ENCODE measurements at places on chromosomes 13 and 19. TPM values are rescaled to one million over a fixed set of nuclear protein-coding genes. Genes with fewer than 3 reads are reported as not detected.

DNA sequence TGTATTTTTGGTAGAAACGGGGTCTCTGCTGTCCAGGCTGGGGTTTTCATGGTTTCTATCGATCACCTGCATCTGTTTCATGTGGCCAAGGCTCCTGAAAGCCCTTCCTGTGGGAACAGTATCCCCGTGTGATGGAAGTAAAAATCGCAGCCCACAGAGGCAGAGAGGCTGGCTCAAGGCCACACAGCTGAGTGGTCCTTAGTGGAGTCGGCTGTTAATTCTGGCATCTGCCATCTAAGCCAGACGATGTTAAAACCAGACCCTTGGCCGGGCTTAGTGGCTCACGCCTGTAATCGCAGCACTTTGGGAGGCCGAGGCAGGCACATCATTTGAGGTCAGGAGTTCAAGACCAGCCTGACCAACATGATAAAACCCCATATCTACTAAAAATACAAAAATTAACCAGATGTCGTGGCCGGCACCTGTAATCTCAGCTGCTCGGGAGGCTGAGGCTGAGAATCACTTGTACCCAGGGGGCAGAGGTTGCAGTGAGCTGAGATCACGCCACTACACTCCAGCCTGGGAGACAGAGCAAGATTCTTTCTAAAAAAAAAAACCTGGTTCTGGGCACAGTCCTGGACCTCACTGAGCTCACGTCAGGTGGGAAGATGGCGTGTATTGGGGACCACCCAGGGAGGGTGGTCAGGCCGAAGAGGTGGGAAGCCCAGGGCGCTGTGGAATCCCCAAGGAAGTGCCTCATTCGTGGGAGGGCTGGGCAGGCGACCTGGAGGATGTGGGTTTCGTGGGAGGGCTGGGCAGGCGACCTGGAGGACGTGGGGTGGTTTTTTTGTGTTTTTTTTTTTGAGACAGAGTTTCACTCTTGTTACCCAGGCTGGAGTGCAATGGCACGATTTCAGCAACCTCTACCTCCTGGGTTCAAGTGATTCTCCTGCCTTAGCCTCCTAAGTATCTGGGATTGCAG lies 18.5 kb upstream of the MISP start:
- DNase-seq: no peak

DNA sequence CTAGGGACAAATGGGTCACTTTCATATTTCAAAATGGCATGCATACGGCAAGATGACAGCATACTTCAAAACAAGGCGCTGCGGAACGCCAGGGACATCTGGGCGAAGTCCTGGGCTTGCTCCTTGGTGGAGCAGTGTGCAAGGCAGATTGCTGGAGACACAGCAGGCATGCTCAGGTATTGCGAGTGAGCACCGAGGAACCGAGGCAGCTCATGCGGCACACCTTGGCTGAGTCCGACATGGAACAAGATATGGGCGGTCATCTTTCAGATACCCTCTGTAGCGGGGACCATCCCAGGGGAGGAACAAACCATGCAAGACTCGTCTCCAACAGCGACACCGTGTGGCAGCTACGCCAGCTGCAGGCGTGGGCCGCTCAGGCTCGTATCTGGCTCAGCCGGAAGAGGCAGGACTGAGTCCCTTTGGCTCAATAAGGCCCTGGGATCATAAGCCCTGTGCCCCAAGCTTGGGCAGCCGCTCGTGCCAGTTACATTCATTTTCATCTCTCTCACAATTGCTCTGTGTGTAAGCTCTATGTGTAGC lies 112.4 kb downstream of the NUFIP1 start:
- no peak for DNase-seq

DNA sequence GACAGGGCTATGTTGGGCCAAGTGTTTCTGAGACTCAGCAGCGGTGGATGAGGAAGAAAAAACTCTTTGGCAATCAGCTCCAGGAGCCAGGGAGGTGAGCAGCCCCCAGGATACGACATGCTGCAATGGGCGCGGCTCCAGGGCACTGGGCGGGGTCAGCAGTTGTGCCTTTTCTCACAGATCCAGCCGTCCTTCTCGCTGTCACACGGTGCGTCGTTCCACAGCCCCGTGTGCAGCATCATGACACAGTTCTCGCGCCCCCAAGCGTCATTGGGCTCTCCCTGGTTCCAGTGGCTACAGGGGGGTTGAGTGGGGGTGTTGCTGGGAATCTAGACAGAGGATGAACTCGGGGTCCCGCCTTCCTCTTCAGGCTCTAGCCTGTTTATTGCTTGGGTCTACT lies 2.7 kb downstream of the CLEC4G start:
- no peak for DNase-seq

- DNase-seq: no peak
Measured at GRCh38 chr19:8030960-8031359, 21.6 kb upstream of the CCL25 start.

CCNE1 gene
- 7.4 TPM for polyA plus RNA-seq

WDR62 gene
- 7.0 TPM for polyA plus RNA-seq

IL17D gene
- polyA plus RNA-seq: 1.4 TPM

Data from IMR-90 (cell line).